ENCODE measurements at places on chromosomes 12 and 14. TPM values are rescaled to one million over a fixed set of nuclear protein-coding genes. Genes with fewer than 3 reads are reported as not detected.

The OASL gene
- total RNA-seq: not detected

DNA sequence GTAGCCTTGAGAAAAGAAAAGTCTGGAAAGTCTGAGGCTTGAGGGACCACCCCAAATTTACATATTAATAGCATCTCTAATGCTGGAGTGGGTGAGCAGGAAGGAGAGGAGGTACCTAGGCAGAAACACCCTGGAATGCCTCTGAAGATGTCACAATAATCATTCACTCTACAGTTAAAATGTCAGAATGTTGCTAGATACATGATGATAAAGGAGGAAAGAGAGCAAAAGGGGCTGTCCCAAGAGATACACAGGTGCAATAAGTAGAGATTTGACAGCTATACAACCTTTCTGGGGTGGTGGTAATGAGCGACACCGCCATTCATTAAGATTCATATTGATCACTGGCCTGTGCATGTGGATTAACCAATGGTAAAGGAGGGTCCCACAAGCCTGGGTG is 540.5 kb upstream of the FBXO33 start:
- no peaks in the 10 kb centered on the region for H3K27me3 ChIP-seq
- no peaks in the 10 kb centered on the region for H3K36me3 ChIP-seq
- no peaks in the 10 kb centered on the region for H3K4me1 ChIP-seq
- DNase-seq: no peak
- H3K4me3 ChIP-seq: no peak overlapping the region

The MUCL1 gene
- not detected for total RNA-seq

DNA sequence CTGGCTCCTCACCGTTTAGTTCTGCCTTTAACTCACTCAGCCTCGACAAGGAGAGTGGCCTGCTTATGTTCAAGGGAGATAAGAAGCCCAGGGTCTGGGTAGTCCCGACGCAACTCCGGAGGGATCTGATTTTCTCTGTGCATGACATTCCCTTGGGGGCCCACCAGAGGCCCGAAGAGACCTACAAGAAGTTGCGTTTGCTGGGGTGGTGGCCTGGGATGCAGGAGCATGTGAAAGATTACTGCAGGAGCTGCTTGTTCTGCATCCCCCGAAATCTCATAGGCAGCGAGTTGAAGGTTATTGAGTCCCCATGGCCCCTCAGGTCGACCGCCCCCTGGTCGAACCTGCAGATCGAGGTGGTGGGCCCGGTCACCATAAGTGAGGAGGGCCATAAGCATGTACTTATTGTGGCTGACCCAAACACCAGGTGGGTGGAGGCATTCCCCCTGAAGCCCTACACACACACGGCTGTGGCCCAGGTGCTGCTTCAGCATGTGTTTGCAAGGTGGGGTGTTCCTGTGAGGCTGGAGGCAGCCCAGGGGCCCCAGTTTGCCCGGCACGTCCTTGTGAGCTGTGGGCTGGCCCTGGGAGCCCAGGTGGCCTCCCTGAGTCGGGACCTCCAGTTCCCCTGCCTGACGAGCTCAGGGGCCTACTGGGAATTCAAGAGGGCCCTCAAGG is 13.1 kb downstream of the CBLN3 start:
- H3K4me1 ChIP-seq: no peaks in the 10 kb centered on the region

DNA sequence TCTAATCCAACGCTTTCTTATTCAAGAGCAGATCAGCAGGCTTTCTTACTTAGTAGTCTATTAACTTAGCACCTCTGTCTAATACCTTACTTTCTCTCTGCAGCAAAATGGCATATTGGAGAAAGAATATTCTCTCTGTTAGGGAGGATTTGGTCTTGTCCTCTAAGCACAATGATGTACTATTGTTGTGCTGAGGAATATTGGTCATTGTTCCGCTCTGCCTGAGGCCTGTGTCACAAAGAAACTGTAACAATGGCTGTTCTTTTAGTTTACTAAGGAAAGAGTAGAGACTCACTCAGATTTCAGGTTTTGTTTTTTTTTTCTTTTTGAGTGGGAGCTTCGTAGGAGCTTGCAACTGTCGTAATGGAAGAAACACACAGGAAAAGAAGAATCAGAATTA is 1358.8 kb downstream of the LRFN5 start:
- no peaks in the 10 kb centered on the region for H3K27me3 ChIP-seq
- H3K36me3 ChIP-seq: no peaks in the 10 kb centered on the region
- H3K4me3 ChIP-seq: no peak overlapping the region
- no peak overlapping the region for H3K27ac ChIP-seq
- H3K4me1 ChIP-seq: no peaks in the 10 kb centered on the region

The PTCSC3 gene
- not detected for total RNA-seq

DNA sequence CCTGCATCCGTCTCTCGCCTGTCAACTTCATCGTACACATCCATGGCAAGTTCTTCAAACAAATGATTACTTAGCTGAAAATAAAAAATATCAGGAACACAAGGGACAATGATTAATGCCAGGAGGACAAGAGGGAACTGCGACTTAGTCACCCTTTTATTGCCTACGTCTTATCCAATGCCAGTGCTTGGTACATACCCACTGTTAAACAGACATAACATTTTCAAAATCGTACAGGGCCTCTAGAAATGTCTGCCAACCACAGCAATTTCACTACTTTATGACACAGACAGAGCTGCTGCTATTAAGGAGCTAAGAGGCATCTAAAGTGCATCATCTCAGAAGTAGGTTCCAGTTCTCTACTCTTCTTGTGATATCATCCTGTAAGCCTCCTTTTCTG is 34.6 kb downstream of the GIT2 start:
- H3K36me3 ChIP-seq: peaks cover 72% of the 10 kb centered on the region
- H3K4me1 ChIP-seq: no peaks in the 10 kb centered on the region
- no peak overlapping the region for H3K27ac ChIP-seq
- no peaks in the 10 kb centered on the region for H3K27me3 ChIP-seq
- no peak for DNase-seq

The RAD51B gene
- total RNA-seq: 6.6 TPM

DNA sequence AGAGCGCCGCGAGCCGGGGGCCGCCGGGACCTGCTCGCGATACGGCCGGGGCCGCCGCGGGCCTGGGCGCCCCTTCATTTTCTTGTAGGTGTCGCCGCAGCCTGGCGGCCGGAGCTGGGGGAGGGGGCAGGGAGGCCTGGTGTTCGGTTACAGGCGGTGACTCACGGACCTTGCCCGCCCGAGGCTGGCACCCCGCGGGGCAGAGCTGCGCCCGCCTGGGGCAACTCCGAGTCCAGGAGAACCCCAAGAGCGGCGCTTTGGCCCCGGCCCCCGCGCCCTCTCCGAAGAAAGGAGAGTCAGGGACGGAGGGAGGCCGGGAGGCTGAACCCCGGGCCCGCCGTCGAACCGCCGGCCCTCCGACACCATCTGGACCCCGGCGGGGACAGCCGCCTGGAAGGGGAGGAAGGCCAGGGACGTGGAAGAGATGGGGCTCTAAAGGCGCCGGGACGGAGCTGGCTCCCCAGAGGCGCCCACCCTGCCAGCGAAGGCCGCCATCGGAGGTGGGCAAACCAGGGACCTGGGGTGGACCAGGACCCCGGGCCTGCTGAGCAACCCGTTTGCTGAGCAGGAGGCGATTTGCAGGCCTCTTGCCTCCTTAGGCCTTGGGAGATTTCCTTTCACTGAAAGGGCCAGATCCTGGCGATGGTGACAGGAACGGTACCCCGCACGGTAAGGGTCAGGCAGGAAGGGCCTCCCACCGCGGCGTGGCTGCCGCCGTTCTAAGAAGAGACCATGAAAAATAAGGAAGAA is 843 bp upstream of the NUAK1 start:
- H3K27me3 ChIP-seq: no peaks in the 10 kb centered on the region
- peak overlapping the region; percentile 95 for H3K4me3 ChIP-seq
- peak; percentile 87 for DNase-seq

DNA sequence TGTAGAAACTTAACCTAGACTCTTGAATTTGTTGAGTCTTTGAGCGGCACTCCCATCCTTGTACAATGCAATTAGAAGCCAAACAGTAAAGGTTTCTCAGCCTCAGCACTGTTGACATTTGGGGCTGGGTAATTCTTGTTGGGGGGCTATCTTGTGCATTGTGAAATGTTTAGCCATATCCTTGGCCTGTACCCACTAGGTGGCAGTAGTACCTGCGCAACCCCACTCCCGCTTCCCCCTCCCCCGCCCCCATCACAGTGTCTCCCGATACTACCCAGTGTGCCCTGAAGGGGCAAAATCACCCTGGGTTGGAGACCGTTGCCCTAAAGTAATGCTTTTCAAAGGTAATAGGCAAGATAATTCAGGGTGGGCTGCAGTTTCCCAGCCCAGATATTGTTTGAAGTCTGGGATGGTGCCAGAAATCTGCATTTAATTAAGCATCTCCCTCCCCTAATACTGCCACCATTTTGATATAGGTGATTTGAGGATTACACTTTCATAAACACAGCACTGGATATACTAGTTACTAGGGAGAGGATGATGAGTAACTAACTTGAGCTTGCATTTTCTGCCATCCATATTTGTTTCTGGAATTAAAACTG is 1.8 kb downstream of the COX6A1 start:
- H3K4me1 ChIP-seq: peaks cover 6% of the 10 kb centered on the region
- no peaks in the 10 kb centered on the region for H3K27me3 ChIP-seq
- H3K36me3 ChIP-seq: peaks cover 52% of the 10 kb centered on the region
- DNase-seq: peak; percentile 25
- H3K27ac ChIP-seq: no peak overlapping the region

- H3K27ac ChIP-seq: peak overlapping the region; percentile 90
- no peak for DNase-seq
Measured at GRCh38 chr12:9867531-9867930, 1.6 kb downstream of the CLEC2B start.

- H3K27ac ChIP-seq: no peak overlapping the region
- no peak overlapping the region for H3K4me3 ChIP-seq
- H3K27me3 ChIP-seq: no peaks in the 10 kb centered on the region
- no peaks in the 10 kb centered on the region for H3K4me1 ChIP-seq
- no peaks in the 10 kb centered on the region for H3K36me3 ChIP-seq
- no peak for DNase-seq
Measured at GRCh38 chr12:131459773-131460365, 251.0 kb upstream of the SFSWAP start.

- 0 out of 2 replicates have a peak, but pooled peaks cover 4% of the 10 kb centered on the region for H3K27me3 ChIP-seq
- no peak for DNase-seq
- no peak overlapping the region for H3K4me3 ChIP-seq
- no peaks in the 10 kb centered on the region for H3K36me3 ChIP-seq
- H3K27ac ChIP-seq: no peak overlapping the region
- no peaks in the 10 kb centered on the region for H3K4me1 ChIP-seq
Measured at GRCh38 chr12:98238515-98239130, 276.8 kb upstream of the TMPO start.

The KLRC1 gene
- total RNA-seq: not detected

The KRT79 gene
- total RNA-seq: 1.1 TPM

- DNase-seq: no peak
- no peaks in the 10 kb centered on the region for H3K36me3 ChIP-seq
Measured at GRCh38 chr14:95301527-95302187, 18.1 kb downstream of the CLMN start.

GRCh38 chr14:45125754-45126153 is 8.5 kb downstream of the FKBP3 start:
- H3K27me3 ChIP-seq: no peaks in the 10 kb centered on the region
- no peak overlapping the region for H3K4me3 ChIP-seq
- H3K4me1 ChIP-seq: no peaks in the 10 kb centered on the region
- no peak overlapping the region for H3K27ac ChIP-seq
- DNase-seq: no peak

DNA sequence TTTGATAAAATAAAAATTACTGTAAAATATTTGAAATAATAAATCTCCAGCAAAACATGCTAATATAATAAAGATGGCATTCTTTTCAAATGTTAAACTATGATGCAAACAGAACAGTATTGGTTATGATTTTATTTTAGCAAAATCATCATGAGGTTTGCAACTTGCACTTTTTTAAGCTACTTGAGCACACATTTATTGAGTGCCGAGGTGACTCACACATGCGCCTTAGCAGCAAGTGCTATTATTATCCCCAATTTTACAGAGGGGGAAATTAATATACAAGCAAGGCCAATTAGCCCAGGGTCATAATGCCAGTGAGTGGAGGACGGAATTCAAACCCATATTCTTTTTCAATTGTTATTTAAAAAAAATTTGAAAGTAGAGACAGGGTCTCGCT is 7.3 kb downstream of the DYRK4 start:
- no peak overlapping the region for H3K4me3 ChIP-seq
- no peak for DNase-seq
- no peaks in the 10 kb centered on the region for H3K36me3 ChIP-seq
- peaks cover 12% of the 10 kb centered on the region for H3K4me1 ChIP-seq
- no peaks in the 10 kb centered on the region for H3K27me3 ChIP-seq
- H3K27ac ChIP-seq: no peak overlapping the region

- H3K27ac ChIP-seq: no peak overlapping the region
- no peak for DNase-seq
- H3K4me1 ChIP-seq: no peaks in the 10 kb centered on the region
- H3K4me3 ChIP-seq: no peak overlapping the region
- no peaks in the 10 kb centered on the region for H3K36me3 ChIP-seq
Measured at GRCh38 chr14:93549595-93549994, 118.9 kb downstream of the UNC79 start.

GRCh38 chr12:45572114-45572513 is 157.4 kb upstream of the ARID2 start:
- no peaks in the 10 kb centered on the region for H3K36me3 ChIP-seq
- no peak overlapping the region for H3K27ac ChIP-seq
- H3K4me3 ChIP-seq: no peak overlapping the region
- DNase-seq: no peak
- no peaks in the 10 kb centered on the region for H3K27me3 ChIP-seq

DNA sequence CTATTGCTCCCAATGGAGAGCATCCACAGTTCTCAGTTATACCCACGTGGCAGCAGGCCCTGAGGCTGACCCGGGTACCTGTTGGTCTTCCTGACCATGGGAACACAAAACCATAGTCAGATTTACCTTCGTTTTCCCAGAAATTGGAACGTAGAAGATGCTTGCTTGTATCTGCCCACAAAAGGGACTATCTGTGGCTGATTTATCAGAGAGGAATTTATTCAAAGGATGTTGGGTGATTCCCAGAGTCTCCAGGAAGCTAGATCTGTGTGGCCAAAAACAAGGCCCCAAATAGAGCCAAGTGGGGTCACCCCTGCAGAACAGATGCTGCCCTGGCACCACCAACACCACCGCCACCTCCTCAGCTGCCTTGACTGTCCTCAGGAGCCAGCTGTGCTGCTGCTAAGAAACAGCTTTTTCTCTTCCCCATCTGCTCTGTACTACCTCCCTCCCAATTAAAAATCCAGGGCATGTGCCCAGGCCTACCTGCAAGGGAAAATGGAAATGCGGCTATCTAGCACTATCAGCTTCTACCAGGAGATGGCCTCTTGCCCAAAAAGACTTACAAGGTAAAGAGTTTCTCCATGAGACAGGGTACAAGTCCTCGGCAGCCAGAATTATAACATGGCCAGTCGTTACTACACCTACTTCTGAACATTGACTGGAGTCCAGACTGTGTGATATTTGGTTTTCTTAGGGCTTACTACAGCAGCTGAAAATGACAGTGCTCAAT is 128.6 kb upstream of the PLEKHG7 start:
- H3K36me3 ChIP-seq: no peaks in the 10 kb centered on the region
- no peak for DNase-seq
- H3K27me3 ChIP-seq: no peaks in the 10 kb centered on the region
- no peak overlapping the region for H3K4me3 ChIP-seq
- H3K4me1 ChIP-seq: no peaks in the 10 kb centered on the region
- no peak overlapping the region for H3K27ac ChIP-seq
